GM18507 (cell line): ENCODE measurements at places on chromosomes 2 and 18.

DNA sequence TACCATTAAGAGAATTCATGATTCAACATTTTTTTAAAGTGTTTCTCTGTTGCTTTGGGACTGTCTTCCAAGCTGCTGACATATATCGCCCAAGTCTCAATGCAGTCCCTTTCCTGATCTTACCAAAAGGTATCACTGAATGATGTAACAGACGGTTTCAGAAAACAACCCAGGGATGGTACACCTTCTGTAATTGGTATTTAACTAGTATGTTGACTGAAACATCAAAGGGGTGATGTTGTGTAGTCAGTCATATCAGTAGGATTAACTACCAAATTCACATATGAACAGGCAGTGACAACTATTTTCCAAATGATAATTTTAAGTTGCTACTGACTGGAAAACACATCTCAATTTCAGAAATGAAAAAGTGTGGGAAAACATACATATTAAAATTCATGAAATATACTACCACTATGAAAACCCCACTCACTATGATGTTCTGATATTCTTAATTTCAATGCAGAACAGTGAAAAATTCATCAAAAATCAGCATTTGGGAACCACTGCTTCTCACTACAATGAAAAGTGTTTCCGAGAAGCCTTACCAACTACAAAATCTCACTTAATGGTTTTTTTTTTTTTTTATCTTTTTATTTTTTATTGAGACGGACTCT lies 59.8 kb downstream of the MEMO1 start:
- no peak for DNase-seq

DNA sequence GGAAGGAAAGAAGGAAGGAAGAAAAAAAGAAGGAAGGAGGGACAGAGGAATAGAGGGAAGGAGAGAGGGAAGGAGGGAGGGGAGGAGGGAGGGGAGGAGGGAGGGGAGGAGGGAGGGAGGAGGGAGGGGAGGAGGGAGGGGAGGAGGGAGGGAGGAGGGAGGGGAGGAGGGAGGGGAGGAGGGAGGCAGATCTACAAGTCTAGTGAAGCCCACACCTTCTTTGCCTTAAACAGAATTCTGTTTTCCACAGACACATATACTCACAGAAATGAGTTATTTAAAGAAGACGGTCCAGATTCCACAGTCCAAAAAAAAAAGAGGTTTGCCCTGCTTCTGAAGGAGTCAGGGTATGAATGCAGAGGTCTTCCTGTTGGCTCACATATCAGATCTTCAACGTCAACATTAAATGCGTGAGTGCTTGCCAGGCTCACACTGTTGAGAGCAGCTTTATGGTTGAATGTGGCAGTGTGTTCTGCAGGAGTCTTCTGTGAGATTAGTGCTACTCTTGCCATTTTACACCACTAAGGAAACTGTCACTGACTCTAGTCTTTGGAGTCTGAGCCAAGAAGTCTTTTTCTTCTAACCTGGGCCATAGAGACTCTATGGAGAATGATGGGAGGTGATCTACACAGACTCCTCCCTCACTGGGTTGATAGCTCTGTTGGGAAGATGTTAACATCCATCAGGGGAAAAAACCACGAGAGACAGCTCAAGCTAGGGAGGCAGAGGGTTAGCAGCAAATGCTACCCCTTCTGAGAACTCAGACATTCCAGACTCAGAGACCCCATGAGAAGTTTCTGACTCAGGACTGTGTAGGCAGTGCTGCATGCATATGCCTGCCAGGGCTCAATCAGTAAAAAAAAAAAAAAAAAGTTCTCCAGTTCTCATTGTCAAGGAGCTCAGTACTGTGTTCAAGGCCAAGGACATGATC lies 23.3 kb downstream of the PAX8 start:
- no peak for DNase-seq

DNA sequence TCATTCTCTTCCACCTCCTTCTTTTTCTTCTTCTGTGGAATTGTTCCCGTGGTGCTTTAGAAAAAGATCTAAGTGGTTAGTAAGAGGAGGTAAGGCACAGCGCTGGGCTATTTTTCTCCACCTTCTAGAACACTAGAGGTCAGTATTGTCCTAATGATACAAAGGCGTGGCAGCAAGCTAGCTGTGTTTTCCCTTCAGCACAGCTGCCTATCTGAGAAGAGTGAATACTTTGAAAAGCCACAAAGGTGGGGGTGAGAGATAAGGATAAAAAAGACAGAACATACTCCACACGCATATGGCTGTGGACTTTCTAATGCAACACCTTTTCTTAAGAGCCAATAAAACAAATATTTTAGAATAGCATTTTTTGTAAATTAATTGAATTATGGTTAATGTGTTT lies 2.1 kb downstream of the CNTNAP5 start:
- DNase-seq = peak; percentile 3

DNA sequence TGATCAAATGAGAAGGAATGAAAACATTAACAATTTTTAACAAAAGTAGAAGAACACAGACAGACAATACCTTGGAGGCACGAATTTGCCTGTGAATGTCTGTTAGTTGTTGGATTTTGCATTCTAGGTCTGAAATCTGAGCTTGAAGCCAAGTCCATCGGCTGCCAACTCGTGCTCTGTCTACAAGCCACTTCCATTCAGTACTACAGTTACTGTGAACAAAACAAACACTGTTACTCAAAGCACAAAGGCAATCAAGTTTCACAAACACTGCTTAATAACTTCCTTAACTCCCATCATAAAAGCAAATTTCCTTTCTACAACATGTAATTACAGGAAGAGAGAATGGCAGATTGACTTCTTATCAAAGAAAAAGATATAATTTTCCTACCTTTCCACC lies 42.2 kb downstream of the KANSL1L start:
- no peak for DNase-seq

DNA sequence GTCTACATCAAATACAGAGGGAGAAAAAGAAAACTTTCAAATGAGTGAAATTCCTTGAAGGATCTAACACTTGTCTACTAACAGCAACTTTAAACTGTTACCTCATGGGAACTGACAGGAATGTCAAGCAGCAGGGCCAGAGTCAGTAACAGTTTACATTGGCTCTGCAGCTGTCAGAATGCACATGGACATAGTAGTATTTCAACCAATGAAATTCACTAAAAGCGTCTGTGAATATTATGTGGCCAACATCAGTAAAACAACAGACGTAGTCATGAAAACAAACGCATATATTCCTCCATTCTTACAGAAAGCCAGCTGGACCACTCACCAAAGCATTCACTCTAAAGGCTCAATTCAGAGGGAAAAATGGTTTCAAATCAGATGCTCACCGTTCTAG lies 79.3 kb upstream of the RNU4ATAC start:
- DNase-seq = no peak

DNA sequence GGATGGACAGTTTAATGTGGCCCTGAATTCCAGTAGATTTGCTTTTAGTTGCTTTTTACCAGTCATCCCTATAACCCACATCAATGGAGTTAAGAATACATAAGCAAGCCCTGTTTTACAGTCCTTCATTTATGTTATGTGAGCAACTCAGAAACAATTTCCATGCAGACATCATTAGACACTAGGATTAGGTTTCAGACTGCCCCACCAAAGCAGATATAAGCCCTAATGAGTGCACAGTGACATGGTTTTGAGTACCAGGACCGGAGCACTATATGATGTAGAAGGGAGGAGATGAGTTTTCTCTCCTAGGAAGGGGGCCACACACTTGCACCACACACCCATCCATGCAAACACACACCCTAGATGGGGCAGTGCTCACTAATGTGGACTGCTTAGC lies 15.5 kb downstream of the KCNS3 start:
- no peak for DNase-seq

DNA sequence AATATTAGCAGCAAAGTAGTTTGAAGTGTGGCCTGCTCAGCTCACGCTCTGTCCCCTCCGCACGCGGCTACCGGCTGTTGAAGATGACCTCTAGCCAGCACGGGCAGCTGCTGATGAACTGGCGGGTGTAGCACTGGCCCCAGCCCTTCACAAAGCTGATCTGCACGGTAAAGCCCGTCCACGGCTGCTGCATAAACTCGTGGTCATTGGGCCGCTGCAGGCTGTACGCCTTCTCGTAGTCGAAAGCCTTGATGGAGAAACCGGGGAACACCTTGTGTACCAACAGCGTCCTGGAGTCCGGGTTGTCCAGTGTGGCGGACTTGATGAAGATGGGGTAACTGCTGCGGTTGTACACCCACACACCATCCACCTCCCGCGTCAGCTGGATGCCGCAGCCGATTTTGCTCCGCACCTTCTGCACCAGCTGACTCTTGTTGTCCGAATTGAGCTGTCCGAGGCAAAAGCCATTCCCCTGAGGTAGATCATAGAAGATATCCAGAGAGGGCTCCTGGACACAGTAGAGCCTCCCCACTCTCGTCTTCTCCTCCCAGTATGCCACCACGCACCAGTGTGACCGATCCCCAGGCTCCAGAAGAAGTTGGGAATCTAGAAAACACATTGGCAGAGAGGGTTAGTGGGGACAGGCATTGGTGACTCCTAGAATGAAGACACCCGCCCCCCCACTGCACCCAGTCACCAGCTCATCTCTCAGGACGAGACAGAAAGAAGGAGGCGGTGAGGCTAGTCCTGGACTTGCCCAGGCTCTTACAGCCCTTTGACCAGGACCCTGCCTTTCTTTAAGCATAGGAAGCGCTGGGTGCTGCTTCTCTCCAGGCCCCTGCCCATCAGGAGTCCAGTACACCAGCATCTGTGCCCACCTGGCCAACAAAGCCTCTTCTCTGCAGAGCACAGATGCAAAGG lies 29.2 kb downstream of the SMAD7 start:
- no peak for DNase-seq

GRCh38 chr2:235027558-235028214 lies 75.9 kb downstream of the SH3BP4 start:
- DNase-seq = no peak

- no peak for DNase-seq
These were observed 166.5 kb upstream of the SALL3 start for GRCh38 chr18:78813156-78813555.
